Mucosa of descending colon (tissue), 3 donors: ENCODE measurements at places on chromosomes 11 and 22.

- DNase-seq = no peak
These were observed 34.3 kb downstream of the TSPAN18 start for GRCh38 chr11:44760917-44761550.

DNA sequence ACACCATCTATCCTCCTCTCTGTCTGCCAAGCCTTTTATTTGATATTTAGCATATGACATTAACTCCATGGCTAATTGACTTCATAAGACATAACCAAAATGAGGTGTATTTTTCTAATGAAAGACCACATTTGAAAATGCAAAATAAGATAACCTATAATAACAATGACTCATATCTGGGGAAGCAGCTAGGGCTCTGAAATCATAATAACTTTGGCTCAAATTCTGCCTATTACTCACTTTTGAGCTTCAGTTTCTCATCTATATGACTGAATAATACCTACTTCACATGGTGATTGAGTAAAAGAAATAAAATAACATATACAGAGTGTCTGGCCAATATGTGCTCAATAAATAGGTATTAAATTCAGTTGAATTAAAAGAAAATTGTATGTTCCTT lies 1419.8 kb upstream of the TENM4 start:
- no peak for DNase-seq

GRCh38 chr11:113449743-113450142 lies 25.5 kb downstream of the DRD2 start:
- no peak for DNase-seq

- no peak for DNase-seq
These were observed 20.8 kb downstream of the USP35 start for GRCh38 chr11:78209478-78209877.

DNA sequence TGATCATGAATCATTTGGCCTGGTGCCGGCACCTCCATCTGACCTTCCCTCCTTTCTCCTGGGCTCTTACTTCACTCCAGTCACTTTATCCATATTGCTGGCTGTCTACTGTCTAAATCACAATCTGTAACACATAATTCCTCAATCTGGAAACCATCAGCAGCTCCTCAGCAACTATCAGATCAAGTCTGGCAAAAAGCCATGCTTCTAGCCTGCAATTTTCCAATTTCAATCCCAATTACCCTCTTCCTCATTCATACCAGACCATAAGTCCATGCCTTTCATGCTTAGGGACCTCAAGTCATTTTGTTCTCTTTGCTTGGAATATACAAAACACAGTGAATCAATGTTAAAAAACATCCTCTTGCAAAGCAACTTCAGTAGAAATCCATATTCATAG lies 882.8 kb upstream of the ANO3 start:
- no peak for DNase-seq

DNA sequence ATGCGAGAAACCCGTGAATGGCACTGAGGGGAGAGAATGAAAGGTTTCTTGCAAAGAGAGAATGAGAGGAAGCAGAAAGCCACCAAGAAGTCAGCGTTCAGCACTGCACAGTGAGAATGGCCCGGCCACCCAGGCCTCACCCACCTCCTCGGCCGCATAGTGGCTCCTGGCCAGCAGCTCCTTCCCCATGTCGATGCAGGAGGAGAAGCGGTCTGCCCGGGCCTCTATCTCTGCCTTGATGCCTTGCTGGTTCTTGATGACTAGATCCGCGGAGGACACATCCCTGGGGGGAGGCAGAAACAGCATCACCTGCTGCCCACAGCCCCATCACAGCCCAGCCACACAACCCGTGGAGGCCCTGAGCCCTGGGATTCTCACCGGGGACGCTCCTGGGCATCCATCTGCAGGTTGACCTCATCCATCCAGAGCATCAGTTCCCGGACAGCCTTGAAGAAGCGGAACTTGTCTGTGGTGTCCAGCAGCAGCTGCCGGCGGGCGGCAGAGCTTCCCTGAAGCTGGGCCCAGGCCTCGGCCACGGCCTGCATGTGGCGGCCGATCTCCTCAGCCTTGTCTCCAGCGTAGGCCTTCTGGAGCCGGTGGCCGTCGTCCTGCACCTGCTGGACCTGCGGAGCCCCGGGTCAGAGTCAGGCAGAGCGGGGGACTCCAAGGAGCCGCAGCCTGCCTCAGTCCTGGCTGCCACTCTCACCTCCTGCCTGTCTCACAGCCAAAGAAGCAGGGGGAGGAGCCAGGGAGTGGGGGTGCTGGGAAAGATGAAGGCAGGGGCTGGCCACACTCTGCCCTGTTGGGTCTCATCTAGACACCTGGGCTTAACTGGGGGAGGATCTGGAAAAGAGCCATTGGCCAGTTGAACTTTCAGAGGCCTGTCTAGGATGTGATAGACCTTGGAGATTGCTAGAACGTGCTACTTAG lies 12.2 kb upstream of the RBM4B start:
- no peak for DNase-seq

DNA sequence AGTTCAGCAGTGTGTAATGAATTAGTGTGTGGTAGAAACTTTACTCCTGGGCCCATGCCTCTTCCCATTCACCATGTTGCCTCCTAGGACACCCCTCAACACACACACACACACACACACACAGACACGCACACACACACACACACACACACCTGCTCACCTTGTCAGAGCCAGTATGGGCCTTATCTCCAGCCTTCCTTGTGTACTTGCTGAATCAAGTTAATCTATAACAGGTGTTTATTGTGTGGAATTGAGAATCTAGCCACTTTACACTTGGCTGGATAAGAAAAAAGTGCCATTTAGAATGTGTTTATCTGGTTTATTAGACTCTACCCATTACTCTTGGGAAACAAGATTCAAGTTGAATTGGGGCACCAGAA lies 14.5 kb upstream of the ZDHHC13 start:
- DNase-seq = peak; percentile 78

DNA sequence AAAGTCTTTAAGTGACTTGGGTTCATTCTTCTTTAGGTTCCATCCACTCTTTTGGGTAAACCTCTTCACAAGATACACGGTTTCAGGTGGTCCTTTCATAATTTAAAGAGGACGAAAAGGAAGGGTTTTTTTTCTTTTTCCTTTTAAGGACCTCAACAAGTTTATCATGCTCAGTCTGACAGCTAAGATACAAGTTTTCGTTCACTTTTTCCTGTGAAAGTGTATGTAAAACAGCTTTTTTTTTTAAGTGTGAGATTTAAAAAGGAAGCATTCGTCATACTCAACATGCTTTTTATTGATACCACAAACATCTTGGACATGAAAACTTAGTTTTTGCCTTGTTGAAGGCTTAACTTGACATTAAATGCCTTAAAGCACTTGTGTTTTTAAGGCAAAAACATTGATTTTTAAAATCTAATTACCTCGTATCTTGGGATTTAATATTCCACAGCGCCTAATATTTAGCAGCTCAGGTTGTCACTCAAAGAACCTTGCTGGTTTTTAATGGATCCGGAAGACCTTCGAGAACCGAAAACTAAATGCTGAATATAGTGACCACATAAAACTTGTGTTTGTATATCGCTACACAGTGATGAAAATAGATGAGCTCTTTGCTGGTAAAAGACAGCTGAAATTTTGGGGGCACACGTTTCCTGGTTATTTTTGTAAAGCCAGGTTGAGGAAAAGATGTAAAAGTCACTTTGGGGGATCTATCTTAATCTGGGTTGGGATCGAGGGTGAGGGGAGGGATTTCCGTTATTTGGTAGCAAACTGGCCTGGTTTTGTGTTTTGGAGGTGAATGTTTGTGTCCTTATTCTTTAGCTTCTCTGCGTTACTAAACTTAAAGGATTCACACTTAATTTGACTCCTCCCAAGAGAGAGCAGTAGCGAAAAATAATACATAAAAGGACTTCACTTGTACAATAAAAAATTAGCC lies 2.3 kb downstream of the PCF11 start:
- no peak for DNase-seq
